ENCODE measurements at places on chromosomes 12 and 14.

GRCh38 chr14:23209651-23210423, 26.4 kb upstream of the SLC7A8 start:
- DNase-seq, result no peak

- no peak for DNase-seq
These were observed 143.3 kb upstream of the BCL2L14 start for GRCh38 chr12:11927286-11927935.

DNA sequence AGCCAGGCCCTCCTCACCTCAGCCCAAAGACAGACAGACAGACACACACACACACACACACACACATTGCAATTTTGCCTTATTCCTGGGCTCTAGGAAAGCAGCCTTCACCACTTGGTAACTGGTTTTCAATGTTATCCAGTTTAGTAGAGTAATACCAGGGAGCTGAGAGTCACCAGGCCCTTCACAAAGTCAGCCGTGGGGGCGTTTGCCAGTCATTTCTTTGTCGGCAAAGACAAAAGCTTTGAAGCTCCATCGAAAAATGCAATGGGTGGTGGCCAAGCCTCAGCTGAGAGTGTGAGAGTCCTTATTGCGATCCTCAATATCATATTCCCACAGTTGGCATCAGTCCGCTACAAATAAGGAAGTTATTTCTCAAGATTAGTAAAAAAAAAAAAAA, 8.1 kb upstream of the KCNA5 start:
- DNase-seq, result no peak

DNA sequence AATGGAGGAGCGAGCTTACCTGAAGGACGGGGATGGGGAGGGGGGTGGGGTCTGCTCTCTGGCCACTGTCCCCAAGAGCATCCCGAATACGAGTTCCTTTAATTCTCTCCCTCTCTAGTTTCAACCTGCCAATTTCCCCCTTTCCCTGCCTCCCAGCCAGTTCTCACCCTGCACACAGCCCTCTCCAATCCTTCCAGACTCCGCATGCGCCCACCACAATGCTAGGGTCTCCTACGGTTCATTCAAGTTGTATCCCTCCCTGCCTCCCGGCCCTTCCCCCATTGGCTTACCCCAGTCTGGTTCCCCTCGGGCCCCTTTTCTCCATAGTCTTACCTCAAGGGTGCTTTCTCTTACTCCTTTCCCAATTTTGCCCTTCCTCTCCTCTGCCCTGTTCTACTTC, 708 bp upstream of the IGFBP6 start:
- no peak for DNase-seq

DNA sequence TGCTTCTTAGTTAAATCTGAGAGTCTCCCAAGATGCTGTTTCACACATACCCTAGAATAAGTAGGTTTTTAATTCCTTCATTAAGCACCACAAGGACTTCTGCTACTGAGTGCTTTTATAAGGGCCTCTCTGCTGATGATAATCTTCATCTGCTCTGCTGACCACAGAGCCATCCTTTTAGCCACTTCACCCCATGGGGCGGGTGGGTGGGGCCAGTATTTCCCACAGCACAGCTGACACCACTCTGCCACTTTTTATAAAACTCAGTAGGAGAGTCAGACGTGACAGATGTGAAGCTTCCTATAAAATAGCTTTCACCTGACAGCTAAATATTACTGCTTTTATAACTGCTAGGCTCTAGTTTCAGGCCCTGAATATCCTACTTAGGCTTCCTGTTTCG, 20.3 kb downstream of the FCF1 start:
- no peak for DNase-seq

- no peak for DNase-seq
These were observed 18.5 kb upstream of the HSP90AA1 start for GRCh38 chr14:102105369-102105768.

DNA sequence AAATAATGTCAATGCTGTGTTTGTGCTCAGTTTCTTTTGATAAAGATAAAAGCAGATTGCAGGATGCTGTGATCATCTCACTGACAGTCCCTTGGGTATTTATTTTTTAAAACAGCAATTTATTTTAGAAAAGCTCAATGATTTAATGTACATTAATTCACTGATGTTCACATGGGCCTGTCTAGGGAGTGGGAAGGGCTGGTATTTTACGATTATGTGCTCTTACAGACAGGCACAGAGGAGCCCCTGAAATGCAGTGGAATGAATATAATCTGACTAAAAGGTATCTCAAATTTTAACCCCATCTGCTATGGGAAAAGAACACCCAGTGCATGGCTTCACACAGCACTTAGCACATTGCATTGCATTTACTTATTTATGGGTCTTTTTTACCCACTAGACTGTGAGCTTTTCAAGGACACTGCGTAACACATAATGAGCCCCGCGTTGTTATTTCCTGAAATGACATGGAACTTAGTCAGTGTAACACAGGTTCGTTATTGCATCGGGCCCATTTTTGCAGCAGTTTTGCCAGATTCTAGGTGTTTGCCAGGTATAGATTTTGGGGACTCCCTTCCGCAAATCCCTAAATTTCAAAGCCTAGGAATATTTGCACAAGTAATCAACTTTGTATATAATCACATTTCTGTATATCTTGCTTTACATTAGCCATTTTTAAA, 425.3 kb upstream of the FBXO33 start:
- no peak for DNase-seq

DNA sequence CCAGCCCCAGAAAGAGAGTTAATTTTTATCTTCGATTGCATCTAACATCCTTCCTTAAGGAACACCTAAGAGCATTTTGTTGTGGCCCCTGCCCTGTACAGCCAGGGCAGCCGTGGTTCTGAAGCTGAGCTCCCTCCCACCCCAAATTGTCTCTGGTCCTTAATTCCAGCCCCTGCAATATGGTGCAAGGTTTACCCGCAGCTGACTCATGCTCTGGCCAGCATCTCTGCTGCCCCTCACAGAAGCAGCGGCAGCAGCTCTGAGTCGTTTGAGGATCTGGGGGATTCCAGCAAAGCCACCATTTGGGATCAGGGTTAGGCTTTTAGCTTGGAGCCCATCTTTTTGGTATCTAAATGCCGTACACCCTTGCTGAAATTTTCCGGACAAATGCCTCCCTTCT, 3.3 kb downstream of the DLK1 start:
- no peak for DNase-seq

DNA sequence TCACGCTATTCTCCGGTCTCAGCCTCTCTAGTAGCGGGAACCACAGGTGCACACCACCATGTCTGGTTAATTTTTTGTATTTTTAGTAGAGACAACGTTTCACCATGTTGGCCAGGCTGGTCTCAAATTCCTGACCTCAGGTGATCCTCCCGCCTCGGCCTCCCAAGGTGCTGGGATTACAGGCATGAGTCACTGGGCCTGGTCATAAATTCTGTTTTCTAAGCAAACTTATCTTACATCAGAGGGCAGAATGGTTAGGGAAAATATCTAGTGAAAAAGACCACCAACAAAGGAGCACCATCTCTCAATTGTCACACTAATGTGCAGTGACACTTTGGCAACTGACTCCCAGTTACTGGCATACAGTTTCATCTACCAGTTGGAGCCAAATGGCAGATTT, 2.8 kb downstream of the CPM start:
- no peak for DNase-seq

GRCh38 chr14:101460986-101461750, 100.1 kb upstream of the DIO3 start:
- DNase-seq, result no peak

DNA sequence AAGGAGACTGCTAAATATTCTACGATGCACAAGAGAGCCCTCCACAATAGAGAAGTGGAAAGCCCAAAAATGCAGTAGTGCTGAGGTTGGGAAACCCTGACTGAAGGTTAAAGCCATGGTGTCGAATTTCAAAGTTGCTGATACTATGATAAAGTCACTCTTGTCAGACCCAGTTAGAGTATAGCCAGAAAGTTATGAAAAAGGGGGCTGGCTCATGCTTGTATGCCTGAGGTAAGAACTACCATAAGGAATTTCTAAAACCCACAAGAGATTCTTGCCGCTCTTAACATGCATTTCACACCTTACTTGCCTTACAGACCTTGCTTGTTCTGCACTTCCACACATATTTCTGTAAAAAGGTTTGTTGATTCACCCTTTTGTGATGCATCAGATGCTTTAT, 184.6 kb downstream of the SLC6A15 start:
- no peak for DNase-seq

GRCh38 chr12:124392667-124393413, 97.9 kb downstream of the RFLNA start:
- DNase-seq, result no peak

- peak; percentile 70 for DNase-seq
These were observed 45.3 kb upstream of the ANO6 start for GRCh38 chr12:45170456-45171042.

DNA sequence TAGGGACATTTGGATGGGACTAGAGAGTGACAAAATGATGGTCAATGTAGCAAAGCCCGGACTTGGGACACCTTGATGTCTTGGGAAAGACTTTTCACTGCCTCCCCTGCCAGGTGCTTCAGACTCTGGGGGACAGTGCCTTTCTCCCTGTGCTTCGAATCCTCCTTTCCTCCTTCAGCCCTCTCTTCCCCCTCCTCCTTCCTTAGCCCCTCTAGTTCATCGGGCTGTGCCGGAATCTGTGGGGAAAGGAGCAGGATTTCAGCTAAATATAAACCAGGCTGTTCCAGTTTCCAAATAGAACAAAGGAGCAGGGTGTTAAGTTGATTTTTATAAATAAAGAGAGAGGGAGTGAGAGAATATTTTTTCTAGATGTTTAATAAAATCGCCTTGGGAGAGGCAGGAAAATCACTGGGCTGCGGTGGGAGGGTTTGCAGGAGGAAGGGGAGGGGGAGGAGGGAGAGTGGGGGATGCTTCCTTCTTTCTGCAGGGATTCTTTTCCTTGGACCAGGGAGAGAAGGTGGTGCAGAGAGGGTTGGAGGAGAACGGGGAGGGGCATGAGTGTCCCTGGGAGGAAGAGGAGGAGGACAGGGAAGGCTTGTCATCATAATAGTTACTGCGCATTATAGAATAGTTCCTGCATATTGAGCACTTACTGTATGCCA, 21.3 kb upstream of the CABP1 start:
- no peak for DNase-seq

DNA sequence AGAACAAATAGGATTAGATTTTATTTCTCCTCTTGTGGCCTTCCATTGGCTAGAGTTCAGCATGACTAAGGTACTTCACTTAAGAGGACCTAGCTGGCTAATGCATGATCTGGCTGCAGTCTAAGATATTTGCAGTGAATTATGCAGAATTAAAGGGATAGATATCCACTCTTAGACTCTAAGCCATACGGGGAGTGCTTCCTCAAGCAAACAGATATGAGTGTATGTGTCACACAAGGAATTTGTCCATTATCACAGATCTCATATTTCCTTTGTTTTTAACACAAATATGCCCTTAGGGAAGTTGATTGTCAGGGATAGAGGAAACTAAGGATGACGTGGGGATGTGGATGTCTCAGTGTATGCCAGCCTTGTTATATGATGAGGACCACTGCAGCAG, 88.1 kb upstream of the DHRS4 start:
- DNase-seq, result no peak

GRCh38 chr14:53525608-53526007, 372.5 kb upstream of the DDHD1 start:
- DNase-seq, result no peak

DNA sequence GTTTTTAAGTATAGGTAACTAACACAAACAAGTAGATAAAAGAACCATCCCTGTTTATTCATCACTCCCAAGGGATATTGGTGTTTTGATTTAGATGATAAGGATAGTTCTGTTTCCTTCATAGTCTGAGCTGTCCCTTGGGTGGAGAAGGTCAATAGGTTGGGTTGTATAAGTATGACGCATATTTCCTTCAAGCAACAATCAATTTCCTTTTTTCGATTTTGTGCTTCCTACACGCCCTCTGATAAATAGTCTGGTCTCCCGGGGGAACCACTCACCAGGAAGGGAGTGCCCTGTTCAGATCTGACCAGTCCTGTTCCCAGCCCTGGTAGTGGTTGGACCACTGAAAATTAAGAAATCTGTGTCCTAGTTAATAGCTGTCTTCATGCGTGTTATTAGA, 378.8 kb upstream of the FAR2 start:
- no peak for DNase-seq

- DNase-seq, result no peak
These were observed 52.9 kb downstream of the CCDC88C start for GRCh38 chr14:91364524-91365270.

GRCh38 chr12:112939761-112940381, 1.6 kb downstream of the OAS3 start:
- DNase-seq, result no peak

DNA sequence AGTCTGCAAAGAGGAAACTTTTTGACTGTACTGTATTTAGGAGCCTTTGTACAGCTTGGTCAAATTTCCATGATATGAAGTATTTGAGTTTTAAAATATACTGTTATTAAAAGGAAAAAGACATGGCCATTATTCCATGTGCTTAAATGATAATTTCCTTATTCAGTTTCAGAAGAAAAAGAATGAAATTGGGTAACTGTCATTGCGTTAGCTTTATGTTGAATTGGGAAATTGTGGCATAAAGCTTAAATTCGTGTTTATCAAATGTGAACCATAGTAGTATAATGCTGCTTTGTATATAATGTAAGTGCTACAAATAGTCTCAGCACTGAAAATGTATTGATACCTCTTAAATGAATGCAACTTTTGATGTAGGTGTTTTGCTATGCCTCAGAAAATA, 64.9 kb downstream of the ETNK1 start:
- DNase-seq, result no peak

DNA sequence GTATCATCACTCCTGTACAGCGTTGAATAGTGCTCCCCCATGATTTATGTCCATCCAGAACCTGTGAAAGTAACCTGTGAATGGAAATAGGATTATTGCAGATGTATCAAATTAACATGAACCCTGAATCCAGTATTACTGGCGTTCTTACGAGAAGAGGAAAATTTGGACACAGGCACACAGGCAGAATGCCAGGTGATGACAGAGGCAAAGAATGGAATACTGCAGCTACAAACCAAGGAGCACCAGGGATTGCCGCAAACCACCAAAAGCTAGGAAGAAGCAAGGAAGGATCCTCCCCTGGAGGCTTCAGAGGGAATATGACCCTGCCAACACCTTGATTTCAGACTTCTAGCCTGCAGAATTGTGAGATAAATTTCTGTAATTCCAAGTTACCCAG, 113.5 kb upstream of the EGLN3 start:
- no peak for DNase-seq

GRCh38 chr12:130224613-130225012, 62.3 kb downstream of the FZD10 start:
- no peak for DNase-seq

DNA sequence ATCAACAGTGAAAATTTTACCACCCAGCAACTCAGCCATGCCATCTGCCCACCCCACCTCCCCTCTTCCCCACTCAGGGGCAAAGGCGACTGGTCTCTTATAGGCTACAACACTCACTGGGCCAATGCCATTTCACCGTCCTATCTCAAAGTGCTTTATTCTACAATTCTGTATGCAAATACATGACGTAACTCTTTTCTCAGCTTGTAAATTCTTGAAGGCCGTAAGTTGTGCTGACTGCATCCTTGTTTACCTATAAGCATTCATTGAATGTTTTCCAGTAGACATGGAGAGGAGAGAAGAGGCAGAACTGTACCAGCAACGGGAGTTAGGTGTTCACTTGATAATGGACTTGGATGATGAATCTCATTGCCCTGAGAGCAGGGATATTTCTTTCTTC, 15.6 kb downstream of the BCL2L14 start:
- no peak for DNase-seq

GRCh38 chr12:79085106-79085682, 220.6 kb downstream of the SYT1 start:
- DNase-seq, result no peak

- DNase-seq, result no peak
These were observed 311.0 kb downstream of the ALG10 start for GRCh38 chr12:34333337-34333736.

GRCh38 chr12:30067146-30067545, 283.4 kb upstream of the TMTC1 start:
- no peak for DNase-seq

Measured in stimulated activated CD8-positive, alpha-beta memory T cell treated with anti-CD3 and anti-CD28 coated beads, Interleukin-7, amount 100 ng/mL, for 4 hours (primary cell).